ENCODE measurements at places on chromosomes 2 and 18.
A peak's percentile ranks its signal among the peaks of the same experiment; 100 is the strongest.

DNA sequence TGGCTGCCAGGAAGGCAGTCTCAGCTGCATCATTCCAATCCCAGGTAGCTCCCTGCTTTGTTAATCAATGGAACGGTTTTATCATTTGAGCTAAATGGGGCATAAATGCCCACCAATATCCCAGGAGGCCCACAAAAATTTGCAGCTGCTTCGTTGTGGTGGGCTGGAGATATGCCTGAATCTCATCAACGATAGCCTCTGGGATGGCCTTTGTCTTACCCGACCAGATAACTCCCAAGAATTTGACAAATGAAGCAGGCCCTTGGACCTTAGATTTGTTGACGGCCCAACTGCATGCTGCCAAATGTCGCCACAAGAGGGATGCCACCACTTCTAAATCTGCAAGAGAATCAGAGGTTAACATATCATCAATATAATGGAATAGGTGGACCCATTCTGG lies 236.4 kb downstream of the MBD5 start:
- no peak for DNase-seq

GRCh38 chr2:172944022-172944793 lies 131.4 kb upstream of the MAP3K20 start:
- no peak for DNase-seq

GRCh38 chr2:121947674-121948073 lies 192.2 kb downstream of the TSN start:
- DNase-seq = no peak

DNA sequence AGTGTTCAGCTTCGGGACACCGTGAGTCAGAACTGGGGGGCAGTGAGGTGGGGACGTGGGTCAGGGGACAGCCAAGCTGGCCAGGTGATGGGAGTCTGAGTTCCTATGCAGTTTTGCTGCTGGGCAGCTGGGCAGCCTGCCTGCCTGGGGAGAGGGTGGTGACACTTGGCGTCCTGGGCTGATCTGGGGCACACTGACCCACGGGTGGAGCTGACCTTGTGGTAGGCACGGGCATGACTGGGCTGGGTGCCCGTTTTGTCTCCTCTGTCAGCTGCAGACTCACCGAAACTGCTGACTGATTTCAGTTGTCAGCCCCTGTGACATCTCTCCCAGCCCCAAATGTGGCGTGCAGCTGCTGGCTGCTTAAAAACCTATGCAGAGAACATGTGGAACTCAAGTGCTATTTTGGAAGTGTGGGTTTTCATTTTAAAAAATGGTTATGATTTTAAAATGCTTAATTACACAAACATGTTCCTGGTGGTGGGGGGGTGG lies 32.6 kb upstream of the E2F6 start:
- peak; percentile 36 for DNase-seq

GRCh38 chr2:176106581-176107539 lies at the start of gene HOXD11:
TSS of gene HOXD11 (plus strand) at chr2:176107280. CDS start at chr2:176107356, 76 bp downstream.
- DNase-seq = peak; percentile 65

GRCh38 chr18:55853268-55853667 lies 265.3 kb upstream of the TCF4 start:
- no peak for DNase-seq

- DNase-seq = no peak
These were observed 72.2 kb downstream of the ACVR1 start for GRCh38 chr2:157803952-157804351.

GRCh38 chr2:80351231-80351630 lies 46.7 kb upstream of the LRRTM1 start:
- no peak for DNase-seq
